Midbrain (tissue), 1 donor: ENCODE measurements at places on chromosomes 7 and 10.

DNA sequence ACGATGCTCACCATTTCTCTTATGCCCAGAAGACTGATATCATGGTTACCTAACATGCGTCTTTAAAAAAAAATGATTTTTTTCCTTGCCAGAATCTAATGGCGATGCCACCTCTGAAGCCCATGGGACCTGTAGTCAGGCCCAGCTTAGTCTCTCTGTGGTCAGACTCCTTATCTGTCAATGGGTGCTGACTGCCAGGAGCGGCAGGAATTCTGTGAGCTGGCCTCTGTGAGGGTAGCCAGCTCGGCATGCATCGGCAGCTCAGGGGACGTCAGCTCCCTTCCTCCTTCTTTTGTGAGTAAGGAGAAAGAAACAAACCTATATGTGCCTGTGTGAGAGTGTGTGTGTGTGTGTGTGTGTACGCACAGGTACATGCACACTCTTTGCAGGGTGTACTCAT, 49.9 kb upstream of the ZRANB1 start:
- no peak for DNase-seq

DNA sequence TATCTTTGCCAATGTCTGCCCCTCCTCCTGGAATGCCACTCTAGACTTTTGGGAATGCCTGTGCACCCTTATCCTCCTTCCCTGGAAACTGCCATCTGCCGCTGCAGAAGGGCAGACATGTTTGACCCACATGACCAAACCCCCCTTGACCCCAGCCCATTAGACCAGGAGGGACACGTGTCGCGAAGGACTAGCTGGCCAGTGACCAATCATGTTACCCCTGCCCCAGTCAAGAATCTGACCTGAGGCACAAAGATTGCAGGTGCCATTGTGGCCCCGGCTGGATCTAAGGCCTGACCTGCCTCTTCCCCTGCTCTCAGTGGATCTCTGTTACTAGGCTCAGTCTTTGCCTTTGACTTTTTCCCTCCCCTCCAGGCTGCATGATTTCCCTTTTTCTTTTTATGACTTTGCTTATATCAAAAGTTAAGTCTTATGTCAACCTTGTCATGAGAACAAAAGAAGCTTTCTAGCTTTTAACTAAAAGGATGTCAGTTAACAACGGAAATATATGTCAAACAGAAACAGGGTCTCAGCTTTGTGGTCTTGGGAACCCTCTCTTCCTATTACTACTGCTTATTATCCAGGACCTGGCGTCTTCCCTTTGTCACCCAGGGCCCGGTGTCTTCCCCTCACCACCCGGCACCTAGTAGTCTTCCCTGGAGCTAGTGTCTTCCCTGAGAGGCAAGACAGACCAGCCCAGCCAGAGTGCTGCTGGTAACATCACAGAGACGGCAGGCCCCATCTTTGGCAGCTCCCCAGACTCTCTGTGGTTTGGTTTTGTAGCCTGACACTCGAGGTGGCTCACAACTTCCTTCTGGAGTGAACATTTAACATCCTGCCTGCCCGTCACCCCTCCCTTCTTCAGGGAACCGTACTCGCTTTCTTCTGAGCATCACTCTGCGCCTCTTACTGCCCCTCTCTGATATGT, 24.4 kb upstream of the PPIF start:
- DNase-seq, result peak; percentile 9

DNA sequence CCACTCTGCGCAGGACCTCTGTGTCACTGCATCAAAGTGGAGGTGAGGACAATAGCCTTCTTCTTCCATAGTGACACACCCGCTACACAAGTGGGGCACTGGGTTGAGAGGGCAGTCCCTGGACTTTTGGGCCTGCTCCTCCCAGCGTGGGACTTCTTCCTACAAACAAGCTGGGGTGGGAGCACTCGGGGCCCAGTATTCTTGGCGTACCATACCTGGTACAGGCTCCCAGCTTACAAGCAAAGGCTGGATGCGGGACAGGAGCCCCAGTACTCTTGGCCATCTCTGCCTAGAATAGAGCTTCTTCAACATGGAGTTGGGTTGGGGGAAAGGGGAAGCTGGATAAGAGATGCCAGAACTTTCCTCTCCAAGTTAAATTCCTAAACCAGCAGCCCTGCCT, 426.8 kb upstream of the FOXK1 start:
- no peak for DNase-seq

DNA sequence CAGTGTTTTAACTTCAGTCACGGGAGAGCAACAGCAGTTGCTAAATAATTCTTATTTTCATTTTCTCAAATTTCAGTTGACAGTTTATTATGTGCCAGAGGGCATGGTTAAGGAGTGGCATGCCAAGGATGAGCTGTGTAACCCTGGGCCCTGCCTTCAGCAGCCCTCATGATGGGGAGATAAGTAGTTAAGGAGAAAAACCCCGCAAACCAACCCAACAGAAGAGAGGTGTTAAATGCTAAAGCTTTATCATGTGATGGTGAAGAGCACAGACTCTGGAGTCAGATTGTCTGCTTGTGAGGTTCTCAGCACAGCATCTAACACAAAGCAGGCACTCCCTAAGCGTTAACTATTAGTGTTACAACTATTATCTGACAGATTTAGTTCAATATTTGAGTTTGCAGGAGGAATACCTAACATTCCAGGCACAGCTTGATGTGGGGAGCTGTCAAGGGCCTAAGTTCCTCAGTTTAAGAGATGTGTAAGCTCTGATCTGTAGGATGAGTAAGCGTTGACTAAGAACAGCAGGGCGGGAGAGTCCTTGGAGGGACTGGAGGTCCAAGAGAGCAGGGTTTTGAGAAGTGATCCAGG, 29.6 kb downstream of the STAM start:
- no peak for DNase-seq

- peak; percentile 91 for DNase-seq
These were observed 100.7 kb downstream of the NKX6-2 start for GRCh38 chr10:132685101-132685891.

DNA sequence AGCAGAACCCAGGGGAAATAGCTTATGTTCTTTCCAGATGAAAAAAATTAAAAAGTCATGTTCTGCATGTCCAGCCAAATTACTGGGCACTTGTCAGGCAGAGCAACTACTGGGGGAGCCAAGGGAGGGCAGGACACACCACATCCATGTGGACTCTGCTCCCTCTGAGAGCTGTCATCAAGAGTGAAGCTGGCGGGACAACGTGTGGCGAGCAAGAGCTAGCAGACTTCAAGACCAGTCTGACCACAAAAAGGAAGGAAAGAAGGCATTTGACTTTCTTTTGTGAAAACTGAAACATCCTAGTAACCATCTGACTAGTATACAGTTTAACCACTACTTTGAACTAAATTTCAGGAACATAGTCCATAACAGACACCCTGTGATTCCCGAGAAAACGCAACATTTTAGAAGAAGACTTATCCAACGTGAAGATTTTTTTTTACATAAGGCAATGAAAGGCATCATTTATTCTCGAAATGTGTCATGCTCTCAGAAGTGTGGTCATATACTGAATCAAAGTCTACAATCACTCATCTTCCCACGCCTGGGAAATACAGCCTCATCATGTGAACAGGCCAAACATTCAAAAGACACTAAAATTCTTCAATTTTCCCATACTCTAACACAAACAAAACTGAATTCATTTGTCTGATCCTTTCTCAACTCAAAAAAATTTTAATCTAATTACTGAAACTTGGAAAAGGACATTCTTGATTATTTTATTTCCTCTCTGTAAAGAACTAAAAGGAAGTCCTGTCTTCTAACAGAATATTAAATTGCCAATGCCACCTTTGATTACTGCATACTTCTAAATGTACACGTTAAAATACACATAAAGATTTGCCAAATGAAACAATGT, 15.5 kb downstream of the CYTH3 start:
- no peak for DNase-seq

GRCh38 chr10:30059209-30060107, at the start of gene JCAD:
TSS of gene JCAD (minus strand) at chr10:30059586. CDS start at chr10:30047812, 11,774 bp downstream.
- peak; percentile 4 for DNase-seq

- peak; percentile 74 for DNase-seq
These were observed 178.3 kb downstream of the GRID1 start for GRCh38 chr10:86188326-86188725.

GRCh38 chr10:118817328-118818068, 62.7 kb upstream of the CACUL1 start:
- no peak for DNase-seq

DNA sequence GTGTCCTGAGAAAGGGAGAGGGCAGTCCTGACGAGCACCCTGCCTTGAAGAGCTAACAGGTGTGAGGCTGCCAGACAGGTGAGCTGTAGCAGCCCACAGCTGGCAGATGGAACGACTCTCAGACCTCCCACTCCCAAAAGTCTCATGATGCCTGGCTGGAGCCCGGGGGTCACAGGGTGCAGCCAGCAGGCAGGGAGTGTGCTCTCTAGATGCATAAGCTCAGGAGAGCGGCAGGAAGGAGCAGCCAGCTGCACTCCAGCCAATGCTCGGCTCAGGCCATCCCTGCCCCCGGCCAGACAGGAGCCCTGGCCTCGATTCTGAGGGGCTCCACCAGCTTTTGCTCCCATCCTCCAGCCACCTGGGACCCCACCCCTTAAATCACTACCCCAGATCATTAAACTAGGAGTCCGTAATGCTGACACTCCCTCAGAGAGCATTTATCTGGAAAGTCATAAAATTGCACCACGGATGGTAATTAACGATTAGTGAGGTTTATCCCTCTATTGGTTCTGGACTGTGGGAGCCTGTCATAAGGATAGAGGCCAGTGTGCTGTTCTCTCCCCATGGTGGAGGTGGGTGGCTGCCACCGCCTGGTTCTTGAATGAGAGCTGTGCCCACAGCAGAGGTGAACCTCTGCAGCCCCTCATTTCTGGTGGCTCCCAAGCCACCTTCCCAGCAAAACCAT, 63.5 kb upstream of the ZMIZ1 start:
- DNase-seq, result no peak

DNA sequence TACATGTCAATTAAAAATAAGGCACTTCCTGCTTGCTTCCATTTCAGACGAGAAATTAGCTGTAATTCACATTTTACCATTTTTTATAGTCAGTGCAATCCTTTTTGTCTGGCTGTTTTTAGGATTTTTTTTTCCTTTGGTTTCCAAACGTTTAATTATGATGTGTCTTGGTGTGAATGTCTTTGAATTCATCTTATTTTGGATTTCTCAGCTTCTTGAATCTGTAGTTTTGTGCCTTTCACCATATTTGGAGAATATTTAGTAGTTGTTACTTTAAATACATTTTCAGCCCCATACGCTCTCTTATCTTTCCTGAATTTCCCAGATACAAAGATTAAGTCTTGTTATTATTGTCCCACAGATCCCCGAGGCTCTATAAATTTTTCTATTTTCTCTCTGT, 2.4 kb upstream of the SCART1 start:
- DNase-seq, result no peak

DNA sequence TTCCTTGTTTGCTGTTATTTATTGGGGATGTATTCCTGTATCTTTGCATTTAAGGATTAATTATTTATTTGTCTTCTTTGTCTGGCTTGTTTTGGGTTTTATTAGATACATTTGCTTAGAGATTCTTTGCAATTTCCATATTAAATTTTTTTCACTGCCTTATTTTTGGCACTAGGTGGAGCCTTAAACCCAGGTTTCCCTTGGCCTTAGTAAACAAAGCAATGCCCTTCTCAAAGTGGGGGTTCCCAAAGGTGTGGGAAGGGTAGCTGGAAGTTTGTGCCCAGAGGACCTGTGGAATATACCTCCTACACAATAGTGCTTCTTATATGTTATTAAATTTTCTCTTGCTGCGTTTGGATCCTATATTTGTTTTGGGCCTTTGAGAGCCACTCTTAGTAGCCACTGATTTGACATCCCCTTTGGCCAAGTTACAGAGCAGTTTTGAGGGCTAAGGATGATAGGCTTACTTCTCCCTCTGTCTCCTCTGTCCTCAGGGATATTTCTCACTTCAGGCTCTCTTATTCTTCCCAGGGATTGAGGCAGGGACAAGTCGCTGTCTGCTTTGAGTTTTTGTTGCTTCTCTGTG, 162.3 kb downstream of the ITGB1 start:
- peak; percentile 16 for DNase-seq

DNA sequence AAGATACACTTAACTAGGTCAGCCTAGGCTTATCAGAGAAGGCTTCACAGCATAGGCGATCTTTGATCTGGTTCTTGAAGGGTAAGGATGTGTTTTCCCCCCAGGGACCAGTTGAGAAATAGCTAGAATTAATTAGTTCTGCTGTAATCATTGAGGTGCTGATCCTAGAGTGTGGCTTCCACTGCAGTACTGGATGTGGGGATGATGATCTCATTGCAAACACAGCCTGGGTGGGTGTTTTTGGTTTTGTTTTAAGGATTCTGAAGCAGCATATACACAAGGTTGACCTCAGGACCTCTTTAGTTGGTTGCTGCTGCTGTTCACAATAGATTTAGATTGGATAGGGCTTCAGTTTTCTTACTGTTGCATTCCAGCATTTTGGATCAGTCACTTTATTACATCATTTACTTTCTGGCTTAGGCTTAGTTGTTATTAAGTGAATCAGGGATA, 159.7 kb downstream of the AUTS2 start:
- no peak for DNase-seq

DNA sequence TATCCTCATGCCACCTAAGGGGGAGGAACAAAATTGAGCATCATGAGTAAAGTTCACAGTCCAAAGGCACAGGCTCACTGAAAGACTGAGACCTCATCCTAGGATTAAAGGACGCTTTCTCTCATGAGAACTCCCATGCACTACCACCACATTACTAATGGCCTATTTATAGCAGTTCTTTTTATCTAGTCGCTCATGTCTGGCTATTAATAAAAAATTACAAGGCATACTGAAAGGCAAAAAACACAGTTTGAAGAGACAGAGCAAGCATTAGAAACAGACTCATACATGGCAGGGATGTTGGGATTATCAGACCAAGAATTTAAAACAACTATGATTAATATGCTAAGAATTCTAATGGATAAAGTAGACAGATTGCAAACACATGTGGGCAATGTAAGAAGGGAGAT, 46.0 kb upstream of the CDK13 start:
- no peak for DNase-seq

DNA sequence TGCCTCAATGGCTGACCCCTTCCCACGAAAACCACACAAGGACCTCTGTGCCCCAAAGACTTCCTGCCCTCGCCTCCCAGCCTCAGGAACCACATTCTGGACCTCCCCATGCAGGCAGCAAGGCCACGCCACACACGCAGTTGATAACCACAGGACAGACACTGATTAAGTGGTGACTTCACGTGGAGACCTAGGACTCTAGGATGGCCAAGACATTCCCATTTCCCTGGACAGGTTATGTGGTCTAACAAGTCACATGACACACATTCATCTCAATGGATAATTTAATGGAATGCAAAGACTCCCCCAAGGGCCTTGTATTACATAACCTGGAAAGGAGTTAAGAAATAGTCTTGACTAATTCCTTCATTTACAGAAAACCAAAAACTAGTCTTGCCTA, 110.2 kb downstream of the LARP4B start:
- DNase-seq, result no peak

- DNase-seq, result no peak
These were observed 6.6 kb downstream of the AIFM2 start for GRCh38 chr10:70125918-70126552.

DNA sequence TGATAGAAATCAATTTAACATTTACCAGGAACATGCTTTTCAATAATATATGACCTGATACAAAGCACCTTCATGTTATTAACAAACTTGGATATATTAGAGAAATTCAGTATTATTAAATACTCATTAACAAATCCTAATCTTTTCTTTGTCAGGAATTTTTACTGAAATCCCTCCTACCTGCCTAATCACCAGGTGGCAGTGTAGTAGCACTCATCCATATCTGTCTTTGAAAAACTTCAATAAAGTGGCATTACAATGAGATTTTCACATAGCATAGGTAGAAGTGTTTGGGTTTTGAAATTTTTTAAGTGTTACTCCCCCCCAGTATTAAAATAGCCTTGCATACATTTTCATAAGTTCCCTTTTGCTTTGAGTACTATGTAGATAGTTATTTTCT, 1246.6 kb upstream of the LRRN3 start:
- DNase-seq, result no peak
